ENCODE measurements at places on chromosomes 3 and 15.

- DNase-seq = no peak
Measured at GRCh38 chr15:43237842-43238470, 17.1 kb upstream of the EPB42 start.

DNA sequence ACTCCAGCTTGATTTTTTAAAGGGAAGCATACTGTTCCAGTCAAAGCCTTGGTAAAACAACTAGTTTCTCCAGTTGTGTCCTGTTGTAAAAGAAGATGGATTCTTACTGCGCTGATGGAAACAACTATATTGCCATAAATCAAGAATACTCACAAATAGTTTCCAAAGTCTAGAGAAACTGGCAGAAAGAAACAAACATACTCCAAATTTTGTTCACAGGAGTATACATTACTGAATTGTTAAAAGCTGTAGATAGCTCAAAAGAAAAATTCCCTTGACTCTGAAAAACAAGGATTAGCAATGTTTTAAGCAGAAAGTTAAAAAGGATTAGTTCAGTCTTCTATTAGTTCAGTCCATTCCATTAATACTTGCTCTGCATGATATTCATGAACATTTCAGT, 27.6 kb downstream of the SORD start:
- no peak for DNase-seq

- DNase-seq = no peak
Measured at GRCh38 chr3:189289251-189289650, 117.5 kb downstream of the TPRG1 start.

GRCh38 chr3:132623646-132624045, 26.6 kb downstream of the ACKR4 start:
- DNase-seq = no peak

GRCh38 chr15:50377867-50378751, 23.1 kb upstream of the GABPB1 start:
- DNase-seq = no peak

DNA sequence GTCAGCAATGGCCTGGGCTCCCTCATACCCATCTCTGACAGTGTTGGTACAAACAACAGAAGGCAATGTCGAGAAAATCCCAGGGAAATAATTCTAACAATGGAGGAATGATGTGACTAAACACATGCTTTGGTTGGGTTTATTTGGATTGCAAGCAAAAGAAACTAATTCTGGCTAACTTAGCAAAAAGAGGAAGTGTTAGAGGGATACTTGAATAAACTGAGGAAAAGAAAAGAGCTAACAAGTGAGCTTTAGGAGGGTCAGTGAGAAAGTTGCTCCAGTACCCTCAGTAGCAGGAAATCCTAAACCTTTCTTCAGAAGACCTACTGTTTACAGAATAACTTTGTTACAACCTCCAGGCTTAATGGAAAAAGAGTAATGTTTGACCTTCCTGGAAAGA, 264.6 kb upstream of the WNT5A start:
- DNase-seq = no peak

- DNase-seq = no peak
Measured at GRCh38 chr3:154794391-154794790, 285.7 kb upstream of the MME start.

GRCh38 chr3:119380697-119381096, 82.7 kb downstream of the TMEM39A start:
- DNase-seq = no peak

DNA sequence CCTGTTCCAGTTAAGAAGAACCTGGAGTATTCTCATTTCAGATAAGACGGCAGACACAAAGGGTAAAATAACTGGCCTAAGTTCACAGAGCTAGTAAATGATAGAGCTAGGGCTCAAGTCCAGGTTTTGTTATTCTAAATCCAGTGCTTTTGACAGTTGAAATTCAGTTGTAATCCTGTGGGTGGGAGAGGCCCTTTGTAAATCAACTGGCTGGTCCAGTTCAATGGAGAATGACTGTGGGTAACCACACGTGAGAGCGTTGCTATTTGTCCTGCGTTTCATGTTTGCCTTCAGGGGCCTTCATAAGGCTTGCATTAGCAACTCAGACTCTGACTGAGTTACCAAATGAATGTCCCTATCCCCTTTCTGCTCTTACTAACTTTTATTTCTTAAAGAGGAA, 24.2 kb upstream of the CD96 start:
- no peak for DNase-seq

- DNase-seq = peak; percentile 36
Measured at GRCh38 chr3:184154885-184155643, at the start of gene DVL3. DVL3 (plus strand) TSS chr3:184155377; CDS start chr3:184155636, 259 bp downstream.

GRCh38 chr3:174308736-174309135, 550.4 kb upstream of the NAALADL2 start:
- no peak for DNase-seq

GRCh38 chr3:154904328-154904727, 175.8 kb upstream of the MME start:
- DNase-seq = no peak

DNA sequence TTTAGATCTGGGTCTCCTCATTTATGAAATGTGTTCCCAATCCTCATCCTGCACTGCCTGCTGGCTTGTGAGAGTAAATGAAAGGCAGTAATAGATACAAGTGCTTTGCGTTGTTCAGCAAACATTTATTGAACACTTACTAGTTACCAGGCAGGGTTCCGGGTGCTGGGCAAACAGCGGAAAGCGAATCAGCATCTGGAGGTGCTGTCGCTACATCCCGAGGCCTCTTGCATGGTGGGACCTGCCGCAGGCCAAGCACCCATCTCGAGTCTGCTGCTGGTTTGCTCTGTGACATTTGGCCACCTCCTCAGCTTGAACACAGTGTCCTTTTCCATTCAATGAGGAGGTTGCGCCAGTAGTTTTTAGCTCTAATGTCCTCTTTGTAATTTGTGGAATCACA, 24.8 kb downstream of the TRAK1 start:
- no peak for DNase-seq

GRCh38 chr3:143737065-143737464, 111.2 kb downstream of the SLC9A9 start:
- DNase-seq = no peak

GRCh38 chr15:39575180-39575579, 5.7 kb upstream of the THBS1 start:
- DNase-seq = no peak

GRCh38 chr15:90654233-90655136, 62.7 kb upstream of the BLM start:
- DNase-seq = no peak

GRCh38 chr3:29899021-29899420, 618.1 kb downstream of the RBMS3 start:
- DNase-seq = no peak

GRCh38 chr3:187616307-187616972, 53.8 kb downstream of the SST start:
- peak; percentile 60 for DNase-seq

- DNase-seq = no peak
Measured at GRCh38 chr3:18499301-18499700, 74.2 kb upstream of the SATB1 start.

DNA sequence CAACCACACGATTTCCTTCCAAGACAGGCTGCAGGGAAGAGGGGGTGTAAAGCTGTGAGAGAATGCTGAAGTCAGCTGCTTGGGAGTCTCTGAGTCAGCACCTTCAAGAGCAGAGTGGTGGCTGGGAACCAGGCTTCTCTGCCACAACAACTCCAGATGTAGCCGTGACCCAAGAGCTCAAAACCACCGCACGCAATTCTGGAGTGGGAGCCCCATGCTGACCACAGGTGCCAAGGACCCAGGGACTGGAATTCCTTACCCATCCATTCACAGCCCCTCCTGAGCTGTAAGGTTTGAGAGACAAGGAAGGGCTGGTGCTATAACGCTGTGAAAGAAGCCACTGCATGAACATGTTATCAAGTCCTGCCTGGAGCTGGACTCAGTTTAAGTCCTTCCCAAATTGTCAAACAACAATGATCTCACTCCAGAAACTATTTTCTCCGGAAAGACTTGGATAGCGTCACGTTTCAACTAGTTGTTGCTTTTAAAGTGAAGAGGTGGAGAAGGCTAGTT, 61.4 kb downstream of the UMPS start:
- DNase-seq = no peak

- DNase-seq = peak; percentile 15
Measured at GRCh38 chr3:149813367-149814281, 609 bp downstream of the RNF13 start.

DNA sequence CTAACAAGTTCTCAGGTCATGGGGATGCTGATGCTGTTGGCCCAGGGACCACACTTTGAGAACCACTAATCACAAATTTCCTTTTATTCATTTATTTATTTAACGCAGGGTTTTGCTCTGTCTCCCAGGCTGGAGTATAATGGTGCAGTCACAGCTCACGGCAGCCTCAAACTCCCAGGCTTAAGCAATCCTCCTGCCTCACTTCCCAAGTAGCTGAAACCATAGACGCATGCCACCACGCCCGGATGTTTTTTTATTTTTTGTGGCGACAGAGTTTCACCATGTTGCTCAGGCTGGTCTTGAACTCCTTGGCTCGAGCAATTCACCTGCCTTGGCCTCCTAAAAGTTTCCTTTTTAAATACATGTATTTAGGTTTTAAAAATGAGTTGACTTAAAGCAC, 20.7 kb upstream of the ISLR2 start:
- DNase-seq = no peak

DNA sequence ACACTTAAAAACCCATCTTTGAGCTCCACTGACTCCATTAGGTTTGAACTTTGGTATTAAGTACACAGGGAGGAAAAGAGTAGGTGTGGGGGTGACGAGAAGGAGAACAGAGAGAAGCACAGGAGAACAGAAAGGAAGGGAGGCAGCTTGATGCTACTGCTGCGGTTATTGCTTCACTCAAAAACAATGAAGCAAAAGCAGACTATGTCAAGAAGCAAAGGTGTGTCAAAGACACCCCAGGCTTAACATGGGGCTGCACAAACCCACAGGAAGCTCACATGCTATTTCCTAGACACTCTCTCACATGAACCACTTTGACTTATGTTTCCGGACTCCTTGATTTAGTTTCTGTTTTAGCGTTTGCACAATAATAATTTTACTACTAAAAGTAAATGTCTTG, 961.0 kb upstream of the CFAP20DC start:
- DNase-seq = peak; percentile 18

DNA sequence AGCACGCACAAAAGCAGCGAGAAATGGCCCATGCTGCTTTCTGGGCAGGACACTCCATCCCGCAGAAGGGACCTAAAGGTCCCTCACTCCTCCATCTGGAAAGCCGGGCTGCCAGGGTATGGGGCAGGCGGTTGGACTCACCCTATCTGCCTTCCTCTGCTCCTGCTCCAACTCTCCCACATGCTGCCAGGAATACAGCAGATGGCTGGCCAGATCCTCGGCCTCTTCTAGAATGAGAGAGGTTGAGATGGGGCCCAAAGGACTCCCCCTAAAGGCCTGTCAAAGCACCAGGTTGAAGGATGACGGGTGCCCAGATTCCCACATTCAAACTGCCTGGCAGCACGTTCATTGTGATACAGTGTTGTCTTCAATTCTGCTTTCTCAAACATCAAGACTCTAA, 85.1 kb upstream of the C2CD4B start:
- DNase-seq = no peak

DNA sequence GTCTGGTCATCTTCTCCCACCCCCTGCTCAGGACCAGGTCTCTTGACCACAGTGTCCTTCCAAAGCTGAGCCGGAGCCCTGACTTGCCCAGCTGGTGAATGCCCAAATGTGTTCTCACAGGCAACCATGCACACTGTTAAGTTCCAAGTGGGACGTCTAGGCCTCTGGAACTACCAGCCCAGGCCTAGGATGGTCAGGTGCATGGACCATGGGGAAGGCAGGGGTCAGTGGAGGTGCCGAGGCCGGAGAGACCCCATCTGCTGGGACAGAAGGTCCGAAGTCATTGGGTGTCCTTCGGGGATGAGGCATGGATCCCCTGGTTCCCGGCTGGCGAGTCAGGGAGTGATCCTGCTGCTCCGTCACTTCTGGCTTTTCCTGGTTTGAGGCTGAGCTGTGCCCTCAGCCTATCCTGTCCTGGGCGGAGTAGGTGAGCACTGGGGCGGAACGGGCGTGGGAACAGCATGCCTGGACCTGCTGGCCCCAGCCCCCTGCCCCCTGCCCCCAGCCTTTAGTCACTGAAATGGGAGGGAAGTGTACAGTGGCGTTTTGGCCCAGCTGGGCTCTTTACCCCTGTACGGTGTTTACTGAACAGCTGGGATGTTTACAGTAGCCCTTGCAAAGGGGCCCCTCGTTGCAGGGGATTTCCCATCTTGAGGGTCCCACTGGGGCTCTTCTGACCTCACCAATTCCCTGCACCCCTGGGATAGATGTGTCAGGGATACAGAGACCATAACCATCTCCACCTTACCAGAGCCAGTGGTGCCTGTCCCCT, 12.1 kb downstream of the SEMA3F start:
- no peak for DNase-seq

DNA sequence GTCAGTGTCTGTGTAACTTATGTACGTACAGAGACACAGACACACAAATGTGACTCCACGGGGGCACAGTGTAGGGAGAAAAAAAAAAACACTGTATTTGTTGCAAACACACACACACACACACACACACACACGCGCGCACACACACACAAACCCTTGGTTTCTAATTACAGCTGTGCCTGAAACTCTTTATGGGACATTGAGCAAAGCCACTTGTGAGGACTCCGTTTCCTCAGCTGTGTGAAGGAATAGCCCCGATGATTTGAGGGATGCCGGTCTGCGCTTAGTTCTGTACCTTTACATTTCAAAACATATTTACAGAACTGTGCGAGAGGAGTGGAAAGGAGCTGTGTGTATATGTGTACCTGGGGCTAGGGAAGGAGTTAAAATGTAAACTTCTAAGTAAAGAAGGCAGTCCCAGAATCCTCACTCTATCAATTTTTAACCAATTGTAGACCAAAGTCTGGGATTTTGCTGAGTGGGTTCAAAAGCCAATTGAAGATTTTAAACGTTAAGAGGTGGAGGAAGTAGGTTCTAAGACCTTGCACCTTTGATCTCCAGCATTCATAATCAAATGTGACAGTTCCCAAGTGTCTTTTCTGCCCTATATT, 5.3 kb upstream of the BCL6 start:
- DNase-seq = no peak

DNA sequence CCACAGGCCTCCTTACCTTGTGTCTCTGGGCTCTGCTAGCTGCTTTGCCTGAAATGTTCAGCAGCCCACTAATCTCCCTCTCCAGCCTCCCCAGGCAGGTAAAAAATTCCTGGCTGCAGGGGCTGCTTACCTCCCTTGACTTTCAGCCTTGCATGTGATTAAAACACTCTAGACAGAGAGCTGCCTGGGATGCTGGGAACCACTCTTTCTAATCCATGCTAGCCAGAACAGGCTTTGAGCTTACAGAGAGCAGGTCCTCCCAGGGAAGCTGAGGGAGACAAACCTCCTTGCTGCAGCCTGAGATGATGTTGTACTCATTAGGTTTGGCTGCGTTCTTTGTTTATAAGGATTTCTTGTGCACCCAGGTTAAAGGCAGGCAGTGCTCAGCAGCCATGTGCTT, 33.7 kb upstream of the LIPC start:
- DNase-seq = no peak

GRCh38 chr15:57703387-57703786, 3.1 kb upstream of the POLR2M start:
- no peak for DNase-seq
